ENCODE measurements at places on chromosomes 4 and X.

- no peak for DNase-seq
Measured at GRCh38 chr4:123127218-123127617, 204.8 kb upstream of the NUDT6 start.

DNA sequence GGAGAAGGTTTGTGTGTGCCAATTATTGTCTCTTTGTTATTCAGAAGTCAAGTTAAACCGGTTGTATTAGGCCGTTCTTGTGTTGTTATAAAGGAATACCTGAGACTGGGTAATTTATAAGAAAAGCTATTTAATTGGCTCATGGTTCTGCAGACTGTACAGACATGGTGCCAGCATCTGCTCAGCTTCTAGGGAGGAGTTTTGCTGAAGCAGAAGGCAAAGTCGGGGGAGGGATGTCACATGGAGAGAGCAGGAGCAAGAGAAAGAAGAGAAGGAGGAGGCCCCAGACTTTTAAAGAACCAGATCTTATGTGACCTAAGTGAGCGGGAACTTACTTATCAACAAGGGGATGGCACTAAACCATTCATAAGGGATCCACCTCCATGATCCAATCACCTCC is 349.3 kb upstream of the PCDH18 start:
- no peak for DNase-seq

DNA sequence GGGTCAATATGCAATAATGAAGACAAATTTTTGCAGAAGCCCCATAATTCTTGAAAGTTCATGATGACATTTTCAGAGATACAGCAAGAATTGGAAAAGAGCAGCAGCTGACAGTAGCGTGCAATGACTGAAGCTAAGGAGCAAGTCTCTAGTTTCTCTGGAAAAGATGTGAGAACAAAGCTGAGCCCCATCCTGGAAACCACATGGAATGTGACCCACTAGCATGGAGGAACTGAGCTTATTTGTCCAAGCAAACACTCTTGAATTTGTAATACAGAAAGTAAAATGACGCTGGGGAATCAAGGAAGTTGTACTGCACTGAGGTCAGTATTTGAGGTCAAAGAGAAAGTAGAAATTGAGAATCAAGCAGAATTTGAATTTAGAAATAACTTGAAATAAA is 1447.2 kb downstream of the FSTL5 start:
- no peak for DNase-seq

DNA sequence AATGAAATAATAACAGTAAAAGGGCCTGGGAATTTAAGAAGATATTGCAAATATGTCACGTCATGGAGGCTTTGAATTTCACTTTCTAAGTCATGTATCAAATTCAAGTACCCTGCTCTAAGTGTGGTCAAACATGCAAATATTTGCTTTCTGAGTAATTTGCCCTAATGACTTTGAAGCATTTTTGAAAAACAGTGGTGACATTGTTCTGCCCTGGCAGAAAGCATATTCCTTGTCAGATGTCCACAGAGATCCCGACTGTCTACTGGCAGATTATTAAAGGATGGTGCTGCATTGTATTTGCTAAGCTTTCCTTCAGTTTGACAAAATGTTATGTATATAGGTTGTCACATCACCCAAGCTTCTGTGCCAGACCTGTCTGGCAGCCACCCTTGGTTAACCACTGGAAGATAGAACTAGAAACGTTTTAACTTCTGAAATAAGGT is 92.5 kb downstream of the ANK2 start:
- DNase-seq: no peak

DNA sequence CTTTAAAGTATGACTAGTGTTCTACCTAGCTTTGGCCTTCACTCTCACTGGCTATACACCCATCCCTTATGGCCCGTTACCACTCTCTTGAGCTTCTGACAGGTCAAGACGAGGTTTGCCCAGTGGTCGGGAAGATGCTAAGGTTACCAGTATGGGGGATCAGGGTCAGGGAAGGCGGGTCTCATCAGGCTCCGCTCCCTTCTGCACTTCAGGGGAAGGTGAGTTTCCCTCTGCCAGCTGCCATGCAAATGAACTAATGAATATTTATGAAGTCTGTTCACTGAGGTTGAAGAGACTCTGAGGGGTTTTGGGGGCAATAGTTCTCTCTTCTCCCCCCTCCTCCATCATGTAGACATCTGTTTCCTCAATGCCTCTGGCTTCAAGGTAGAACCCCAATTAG is 6.6 kb downstream of the EFNB1 start:
- DNase-seq: no peak

- DNase-seq: no peak
Measured at GRCh38 chrX:65195621-65196020, 219.4 kb upstream of the ZC4H2 start.

GRCh38 chr4:3188118-3188517 is 60.8 kb upstream of the MSANTD1 start:
- DNase-seq: no peak

DNA sequence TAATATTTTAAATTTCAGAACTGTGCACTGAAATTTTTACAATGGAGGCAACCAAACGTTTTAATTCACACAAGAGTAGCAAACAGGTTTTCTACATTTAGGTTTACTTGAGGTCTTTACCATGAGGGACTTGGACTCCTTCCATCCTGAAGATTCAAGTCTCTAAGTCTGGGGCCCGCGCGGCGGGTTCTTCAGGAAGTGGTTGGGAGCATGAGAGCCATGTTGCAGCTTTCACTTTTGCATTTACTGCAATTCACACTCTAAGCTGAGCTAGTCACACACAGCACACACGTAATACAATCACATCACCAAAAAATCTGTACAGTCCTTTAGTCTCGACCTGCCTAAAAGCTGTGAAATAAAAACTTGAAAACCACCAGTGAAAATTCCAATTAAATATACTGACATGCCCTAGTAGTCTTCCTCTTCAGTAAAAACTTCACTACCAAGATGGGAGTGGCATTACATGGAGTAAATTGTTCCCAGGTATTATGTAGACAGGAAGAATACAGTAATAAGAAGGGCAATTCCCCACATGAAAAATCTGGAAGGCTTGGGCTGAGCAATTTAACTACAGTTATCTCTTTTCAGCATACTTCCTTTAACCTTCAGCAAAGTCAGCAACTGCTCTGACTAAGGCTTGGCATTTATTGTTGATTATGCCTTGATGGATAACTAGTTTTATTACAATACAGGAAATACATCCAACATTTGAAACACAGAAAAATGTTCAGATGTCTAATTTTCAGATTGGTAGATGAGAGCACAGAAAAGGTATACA is 571.1 kb upstream of the DIPK2B start:
- no peak for DNase-seq

GRCh38 chr4:165668694-165669093 is 204.3 kb upstream of the TLL1 start:
- no peak for DNase-seq

DNA sequence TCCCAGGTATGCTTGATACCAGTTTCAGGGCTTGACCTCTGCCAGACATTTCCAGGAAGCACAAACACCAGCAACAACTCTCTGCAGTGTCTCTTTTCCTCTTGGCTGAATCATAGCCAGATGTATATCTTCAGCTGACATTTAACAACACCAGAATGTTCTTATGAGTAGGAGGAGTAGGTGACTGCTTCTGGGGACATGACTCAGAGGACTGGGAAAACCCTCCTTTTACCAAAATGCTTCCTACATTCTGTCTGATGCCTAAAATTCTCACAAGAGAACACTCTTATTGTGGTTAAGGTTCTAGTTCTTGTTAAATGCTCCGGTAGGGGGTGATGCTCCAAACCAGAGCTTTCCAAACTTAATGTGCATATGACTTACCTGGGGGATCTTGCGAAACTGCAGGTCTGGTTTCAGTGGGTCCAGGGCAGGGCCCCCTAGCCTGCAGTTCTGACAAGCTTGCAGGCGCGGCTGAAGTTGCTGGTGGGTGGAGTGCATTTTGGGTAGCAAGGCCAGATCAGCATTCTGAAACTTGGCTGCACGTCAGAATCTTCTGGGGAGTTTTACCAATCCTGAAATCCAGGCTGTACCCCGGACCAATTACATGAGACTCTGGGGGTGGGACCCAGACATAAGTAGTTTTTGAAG is 329.3 kb upstream of the RPS6KA3 start:
- no peak for DNase-seq
